ENCODE measurements at places on chromosomes 4 and X.

DNA sequence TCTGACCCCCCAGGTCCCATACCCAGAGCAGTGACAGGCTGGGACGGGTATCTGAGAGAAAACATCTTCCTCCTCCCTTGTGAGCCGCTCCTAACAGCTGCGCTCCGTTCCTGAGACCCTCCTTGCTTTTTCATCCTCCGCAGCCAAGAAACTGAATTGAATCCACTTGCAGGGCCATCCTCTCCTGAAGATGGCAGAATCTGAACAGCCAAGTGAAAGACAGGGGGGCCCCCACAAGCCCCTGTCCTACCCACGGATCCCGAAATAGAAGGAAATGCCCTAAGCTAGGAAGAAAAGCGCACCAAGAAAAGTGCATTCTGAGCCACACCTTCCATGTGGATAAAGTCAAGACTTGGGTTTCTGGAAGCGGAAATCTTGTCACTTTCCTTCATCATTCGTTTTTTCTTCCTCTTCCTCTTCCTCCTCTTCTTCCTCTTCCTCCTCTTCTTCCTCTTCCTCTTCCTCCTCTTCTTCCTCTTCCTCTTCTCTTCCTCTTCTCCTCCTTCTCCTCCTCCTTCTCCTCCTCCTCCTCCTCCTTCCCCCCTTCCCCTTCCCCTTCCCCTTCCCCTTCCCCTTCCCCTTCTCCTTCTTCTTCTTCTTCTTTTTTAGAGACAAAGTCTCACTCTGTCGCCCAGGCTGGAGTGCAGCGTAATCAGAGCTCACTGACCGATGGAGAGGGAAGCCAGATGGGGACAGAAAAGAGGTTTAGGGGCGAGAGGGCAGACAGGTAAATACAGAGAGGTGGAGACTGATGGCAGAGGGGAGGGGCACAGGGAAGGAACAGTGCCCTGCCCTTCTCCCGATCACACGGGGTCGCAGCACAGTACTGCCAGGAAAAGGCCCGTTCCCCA lies 86.0 kb upstream of the WWC2 start:
- DNase-seq: no peak

DNA sequence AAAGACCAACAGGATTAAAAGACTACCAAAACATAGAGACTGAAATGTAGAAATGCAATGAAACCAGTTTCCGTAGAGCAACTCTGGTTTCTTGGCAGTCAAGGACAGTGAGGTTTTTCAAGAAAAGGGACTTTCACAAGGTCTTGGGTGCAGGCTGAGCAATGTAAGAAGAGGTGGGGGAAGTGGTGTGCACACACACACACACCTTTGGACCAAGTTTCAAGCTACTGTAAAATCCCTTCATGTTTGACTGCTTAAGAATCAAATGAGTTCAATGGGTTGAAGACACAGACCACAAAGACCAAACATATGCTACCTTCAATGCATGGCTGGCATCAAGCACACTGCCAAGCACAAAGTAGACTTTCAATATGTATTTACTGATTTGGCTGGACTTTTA lies 17.8 kb upstream of the MCF2 start:
- no peak for DNase-seq

DNA sequence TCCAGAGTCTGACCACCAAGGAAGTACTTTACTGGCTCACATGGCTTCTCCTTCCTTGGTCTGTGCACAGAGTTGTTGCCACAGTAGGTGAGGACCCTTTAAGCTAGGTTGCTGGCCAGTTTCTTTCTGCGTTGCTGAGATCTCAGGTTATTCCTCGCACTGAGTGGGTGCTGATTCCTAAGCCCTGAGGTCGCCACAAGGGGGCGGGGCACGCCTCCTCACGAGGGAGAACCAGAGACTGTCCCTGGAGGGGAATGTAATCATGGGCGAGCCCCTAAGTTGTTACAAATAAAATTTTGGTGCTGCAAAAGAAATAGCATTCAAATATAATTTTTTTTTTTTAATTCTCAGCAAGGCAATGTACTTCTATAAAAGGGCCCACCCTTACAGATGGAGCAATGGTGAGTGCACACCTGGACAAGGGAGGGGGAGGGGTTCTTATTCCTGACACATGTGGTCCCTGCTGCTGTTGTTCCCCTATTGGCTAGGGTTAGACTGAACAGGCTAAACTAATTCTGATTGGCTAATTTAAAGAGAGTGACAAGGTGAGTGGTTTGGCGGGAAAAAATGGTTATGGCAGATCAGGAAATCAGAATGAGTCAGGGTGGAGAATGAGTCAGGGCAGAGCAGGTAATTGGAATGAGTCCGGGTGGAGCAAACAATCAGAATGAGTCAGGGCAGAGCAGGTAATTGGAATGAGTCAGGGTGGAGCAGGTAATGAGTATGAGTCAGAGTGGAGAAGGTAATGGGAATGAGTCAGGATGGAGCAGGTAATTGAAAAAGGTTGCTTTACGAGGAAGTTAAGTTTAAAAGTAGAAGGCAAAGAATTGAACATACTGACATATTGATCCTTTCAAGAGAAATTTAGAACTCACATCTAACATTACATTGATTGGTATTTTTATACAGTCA lies 107.5 kb downstream of the VSIG4 start:
- DNase-seq: no peak

DNA sequence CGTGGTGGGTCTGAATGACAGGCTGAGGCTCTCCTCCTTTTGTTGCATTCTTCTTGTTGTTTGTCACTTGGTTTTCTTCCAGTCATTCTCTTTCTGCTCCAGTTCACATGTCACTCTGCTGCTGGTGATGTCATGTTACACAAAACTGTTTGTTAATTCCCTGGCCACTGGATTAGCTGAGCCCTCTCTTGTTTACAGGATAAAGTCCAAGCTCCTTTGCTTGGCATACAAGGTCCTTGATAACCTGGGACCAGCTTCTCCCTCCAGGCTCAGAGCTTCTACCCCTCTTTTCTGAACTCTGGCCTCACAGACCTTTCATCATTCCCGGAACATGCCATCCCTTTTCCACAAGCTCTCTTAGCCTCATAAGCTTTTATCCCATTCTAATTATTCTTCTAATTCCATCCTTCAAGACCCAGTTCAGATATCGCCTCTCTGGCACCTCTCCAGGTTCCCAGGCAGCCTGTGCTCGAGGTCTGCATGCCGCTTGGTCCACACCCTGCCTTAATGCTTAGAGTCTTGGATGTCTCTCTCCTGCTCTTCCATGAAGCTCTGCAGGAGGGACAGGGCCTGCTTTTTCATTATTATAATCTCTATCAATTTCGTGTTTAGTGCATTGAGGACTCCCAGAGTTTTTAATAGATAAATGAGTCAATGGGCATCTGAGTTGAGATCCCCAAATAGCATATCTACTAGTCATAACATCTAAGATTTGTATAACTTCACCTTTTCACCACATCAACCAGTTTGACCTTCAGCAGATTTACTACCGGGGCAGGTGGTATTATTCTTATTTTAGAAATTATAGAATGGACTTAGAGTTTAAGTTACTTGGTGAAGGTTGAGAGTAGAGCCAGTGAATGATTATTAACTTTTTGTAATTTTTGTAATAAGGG lies 98.7 kb downstream of the TMEM131L start:
- no peak for DNase-seq

DNA sequence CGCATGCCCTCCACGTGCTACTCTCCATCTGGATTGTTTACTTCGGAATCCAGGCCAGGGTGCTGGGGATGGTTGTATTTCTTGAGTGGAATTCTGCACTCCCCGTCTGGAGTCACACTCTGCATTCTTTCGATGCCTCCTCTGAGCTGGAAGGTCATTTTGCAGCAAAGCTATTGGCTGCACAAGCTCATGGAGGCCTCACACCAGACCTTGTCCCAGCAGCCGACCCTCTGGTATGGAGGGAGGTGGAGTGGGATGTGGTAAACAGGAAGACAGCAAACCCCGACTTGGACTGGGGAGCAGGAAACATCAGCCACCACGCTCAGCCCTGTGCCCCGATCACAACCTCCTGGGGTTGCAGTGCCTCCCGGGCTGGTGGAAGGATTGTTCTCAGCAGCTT lies 225.3 kb upstream of the LNX1 start:
- DNase-seq: no peak

GRCh38 chr4:107388736-107389274 lies 331.2 kb downstream of the PAPSS1 start:
- DNase-seq: no peak

GRCh38 chr4:41451961-41452360 lies 86.0 kb upstream of the LIMCH1 start:
- DNase-seq: no peak

DNA sequence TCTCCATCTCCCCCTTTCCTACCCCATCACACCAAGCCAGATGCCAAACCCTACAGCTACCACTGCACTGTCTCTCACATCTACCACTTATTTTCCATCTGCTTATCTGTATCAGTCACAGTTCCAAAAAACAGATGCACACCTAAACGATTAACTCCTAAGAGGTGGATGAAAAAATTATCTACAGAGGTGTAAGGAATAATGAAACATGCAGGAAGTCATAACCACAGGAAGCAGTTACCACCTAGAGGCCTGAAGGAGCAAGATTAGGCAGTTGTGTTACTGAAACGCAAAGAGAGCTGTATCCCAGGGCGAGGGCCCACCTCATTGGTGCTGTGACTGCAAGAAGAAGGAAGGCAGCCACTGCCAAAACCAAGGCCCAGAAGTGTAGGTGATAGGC lies 87.8 kb upstream of the FAM241A start:
- no peak for DNase-seq

DNA sequence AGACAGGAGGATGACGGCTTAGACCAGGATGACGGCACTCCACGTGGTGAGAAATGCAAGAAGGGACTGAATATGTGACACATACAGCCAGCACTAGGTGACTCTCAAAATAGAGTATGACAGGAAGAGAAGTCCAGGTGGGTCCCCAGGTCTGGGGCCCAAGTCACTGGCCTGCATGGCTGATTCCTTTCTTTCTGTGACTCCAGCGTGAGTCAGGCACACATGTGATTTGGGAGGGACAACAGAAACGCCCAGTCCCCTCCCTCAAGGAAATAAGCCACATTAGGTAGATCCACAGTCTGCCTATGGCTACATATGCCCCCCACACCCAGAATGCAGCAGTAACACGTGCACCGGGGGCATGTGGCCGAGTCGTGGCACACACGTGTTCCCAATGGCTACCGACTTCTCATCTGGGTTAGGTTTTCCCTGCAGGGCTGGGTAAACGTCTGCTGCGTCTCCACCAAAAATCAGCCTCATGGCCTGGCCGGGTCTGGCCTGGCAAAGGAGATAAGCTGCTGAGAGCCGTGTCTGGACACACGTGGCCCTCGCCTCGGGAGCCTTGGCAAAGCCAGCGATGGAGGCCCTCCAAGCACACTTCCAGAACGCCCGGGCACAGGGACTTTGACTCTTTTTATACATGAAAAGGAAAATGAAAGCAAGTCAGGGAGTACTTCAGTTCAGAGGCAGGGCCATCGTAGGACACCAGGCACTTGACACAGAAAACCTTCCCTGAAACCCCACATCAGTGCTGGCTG lies 19.3 kb downstream of the SEL1L3 start:
- DNase-seq: no peak

DNA sequence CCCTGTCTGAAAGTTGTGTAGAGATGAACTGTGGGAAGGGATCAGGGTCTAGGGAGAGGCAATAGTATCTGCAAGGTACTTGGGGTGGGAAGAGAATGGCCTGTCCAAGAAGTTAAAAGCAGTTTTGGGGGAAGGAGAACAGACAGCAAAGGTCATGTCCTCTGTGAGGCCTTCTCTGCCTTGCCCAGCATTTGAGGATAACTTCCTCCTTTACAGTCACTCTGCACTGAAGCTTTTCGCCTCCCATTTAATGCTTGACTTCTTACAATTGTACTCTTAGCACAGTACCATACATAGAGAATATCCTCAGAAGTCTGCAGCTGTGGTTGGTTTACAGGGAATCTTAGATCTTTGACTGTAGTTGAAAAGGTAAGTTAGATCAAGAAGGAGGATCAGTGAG lies 121.8 kb upstream of the AP1S2 start:
- DNase-seq: no peak

DNA sequence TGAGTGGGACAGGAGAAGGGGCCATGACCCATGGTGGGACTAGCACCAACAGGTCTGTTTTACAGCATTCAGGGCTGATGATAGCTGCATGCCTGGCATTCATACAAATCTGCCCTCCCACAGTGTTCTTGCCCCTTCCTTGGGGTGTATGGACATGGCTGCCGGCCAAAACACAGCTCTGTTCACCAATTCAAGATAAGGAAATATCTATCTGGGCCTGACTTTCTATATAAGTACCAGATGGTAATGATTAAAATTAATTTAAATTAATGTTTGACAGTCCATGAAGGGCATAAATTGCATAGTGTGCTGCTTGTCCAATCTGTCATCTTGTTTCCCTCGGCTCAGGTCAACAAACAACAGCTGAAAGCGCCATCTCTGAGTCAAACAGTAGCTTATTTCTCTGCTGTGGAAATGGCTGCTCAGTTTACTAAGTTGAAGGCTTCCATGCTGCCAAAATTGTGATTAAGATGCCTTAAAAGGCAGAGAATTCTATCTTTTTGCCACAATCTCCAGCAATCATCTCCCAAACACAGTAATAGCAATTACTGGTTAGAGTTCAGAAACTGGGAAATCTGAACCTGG lies 67.0 kb upstream of the TSPAN7 start:
- DNase-seq: no peak

- DNase-seq: no peak
Measured at GRCh38 chrX:80578517-80579105, 158.4 kb downstream of the TENT5D start.

- DNase-seq: no peak
Measured at GRCh38 chr4:7411491-7411890, 23.2 kb downstream of the PSAPL1 start.

- DNase-seq: no peak
Measured at GRCh38 chr4:79982601-79983322, 90.3 kb downstream of the ANTXR2 start.

GRCh38 chrX:108198420-108198819 lies 106.8 kb downstream of the ATG4A start:
- no peak for DNase-seq

DNA sequence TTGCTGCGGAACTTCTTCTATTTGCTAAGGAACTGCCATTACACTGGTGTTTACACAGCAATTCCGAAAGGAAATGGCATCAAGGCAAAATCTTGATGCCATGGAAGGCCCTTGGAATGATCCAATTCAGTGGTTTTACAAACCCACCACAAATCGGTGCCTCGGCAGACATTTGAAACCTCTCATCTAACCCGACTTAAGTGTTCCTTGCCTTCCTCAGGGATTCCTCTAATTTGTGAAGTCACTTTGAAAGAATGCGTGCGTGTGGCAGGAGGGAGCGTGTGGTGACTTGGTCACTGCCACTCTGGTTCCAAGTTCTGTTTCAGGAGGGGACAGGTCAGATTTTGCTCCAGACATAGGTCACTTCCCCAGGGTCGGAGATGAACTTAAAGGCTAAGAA lies 4.8 kb downstream of the NOP14 start:
- DNase-seq: no peak

DNA sequence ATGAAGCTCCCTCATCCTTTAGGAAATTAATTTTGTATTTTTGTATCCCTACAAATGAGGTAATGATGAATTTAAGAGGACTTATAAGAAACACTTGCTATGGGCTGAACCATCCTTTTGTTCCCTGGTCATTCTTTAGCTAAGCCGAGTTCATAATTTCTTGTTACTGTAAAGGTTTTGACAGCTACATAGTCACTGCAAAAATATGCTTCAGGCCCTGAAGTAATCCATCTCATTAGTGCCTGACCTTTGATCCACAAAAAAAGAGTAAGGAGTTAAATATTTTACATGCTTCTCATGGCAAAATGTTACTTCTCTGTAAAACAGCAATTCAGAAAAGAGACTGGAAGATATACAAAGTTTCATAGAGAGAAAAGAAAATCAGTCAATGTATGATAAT lies 290.6 kb upstream of the SLIT2 start:
- no peak for DNase-seq

- no peak for DNase-seq
Measured at GRCh38 chr4:107888237-107888636, 43.1 kb upstream of the CYP2U1 start.

GRCh38 chr4:66681962-66682361 lies 863.3 kb downstream of the CENPC start:
- no peak for DNase-seq
